Mesenteric fat pad (tissue), 1 donor: ENCODE measurements at places on chromosomes 12 and 14. TPM values are rescaled to one million over a fixed set of nuclear protein-coding genes. Genes with fewer than 3 reads are reported as not detected.

Gene OR6C2
- total RNA-seq: not detected

Gene FAM222A
- total RNA-seq: 2.7 TPM

Gene SCN8A
- total RNA-seq: 1.2 TPM

GRCh38 chr12:124463341-124463921 is 104.0 kb downstream of the NCOR2 start:
- DNase-seq: no peak

DNA sequence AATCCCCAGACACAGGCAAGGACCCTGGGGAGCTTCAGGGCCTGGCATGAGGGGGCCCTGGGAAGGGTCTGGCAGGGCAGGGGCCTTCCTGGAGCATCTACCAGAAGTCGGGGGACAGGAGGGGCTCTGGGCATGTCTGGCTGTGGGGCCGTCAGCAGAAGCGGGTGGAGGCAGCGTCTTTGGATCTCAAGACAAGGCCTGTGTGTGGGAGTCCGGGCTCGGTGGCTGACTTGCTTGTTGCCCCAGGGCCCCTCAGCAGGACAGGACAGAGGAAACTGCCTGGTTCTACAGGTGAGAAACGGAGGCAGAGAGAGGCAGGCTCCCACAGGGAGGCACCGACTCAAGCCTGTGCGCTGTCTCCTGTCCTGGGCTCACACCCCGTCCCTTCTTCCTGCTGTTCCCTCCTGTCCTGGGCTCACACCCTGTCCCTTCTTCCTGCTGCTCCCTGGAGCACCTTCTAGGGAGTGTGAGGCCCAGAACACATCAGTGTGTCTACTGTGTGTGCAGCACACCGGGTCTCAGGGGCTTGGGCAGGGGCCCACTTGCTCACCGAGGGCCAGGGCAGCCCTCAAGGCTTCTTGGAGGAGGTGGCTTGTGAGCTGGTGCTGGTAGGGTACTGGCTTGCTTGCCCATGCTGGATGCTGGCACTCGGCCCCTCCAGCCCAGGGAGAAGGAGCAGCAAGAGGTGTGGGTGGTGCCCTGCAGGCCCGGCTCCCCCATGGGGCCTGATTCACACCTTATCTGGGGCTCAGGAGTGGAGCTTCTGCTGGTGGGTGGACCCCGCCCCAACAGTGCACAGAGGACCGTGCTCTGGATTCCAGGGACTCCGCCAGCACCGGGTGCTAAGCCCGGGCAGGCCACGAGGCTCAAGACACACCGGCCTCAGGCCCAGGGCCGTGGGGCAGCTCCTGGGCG is 14.9 kb downstream of the ASPG start:
- no peak for DNase-seq

DNA sequence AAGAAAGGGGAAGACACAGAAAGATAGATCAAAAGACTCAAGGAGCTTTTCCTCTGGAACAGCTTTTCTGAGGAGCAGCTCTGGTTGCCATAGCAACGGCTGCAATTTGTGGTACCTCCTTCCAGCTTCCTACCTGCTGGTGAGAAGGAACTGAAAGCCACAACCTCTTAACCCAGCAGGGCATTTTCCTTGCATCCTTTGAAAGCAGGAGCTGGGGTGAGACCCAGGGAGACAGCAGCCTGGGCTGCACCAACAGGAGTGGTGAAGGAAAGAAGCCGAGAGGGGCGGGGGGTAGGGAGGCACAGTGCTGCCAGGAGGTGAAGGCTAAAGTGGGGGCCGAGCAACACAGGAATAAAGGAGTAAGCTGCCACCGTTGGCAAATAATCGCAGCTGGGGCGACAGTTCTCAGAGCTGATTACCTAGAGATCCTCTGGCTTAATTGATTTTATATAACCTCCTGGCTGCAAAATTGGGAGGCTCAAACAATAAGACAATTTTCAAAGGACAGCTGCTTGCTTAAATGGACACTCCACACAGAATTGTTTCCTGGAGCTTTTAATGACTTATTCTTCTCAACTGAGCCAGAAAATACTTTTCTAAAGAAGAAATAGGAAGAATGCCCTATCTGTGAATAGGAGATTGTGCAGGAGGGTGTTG is 129.4 kb downstream of the RPAP3 start:
- no peak for DNase-seq

DNA sequence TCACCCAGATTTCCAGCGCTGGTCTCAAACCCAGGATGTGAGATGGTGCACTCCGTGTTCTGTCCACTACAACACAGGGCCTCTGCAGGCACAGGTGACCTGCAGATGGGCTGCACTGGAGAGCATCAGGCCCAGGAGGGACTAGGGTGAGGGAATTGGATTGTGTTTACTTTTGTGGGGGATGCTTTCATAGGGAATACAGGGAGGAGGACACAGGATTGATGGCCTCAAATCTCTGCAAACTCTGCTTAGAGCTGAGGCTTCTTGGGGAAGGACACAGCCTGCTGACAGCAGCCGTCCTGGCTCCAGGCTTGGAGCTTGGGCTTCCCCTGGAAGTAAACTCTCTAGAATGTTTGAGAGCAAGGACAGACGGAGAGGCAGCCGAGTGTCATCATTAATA is 57.1 kb downstream of the NTF3 start:
- no peak for DNase-seq

GRCh38 chr12:127565241-127565640 is 701.7 kb upstream of the TMEM132C start:
- DNase-seq: no peak
